ENCODE measurements at places on chromosomes 16 and 17. TPM values are rescaled to one million over a fixed set of nuclear protein-coding genes. Genes with fewer than 3 reads are reported as not detected.

- no peaks in the 10 kb centered on the region for H3K4me1 ChIP-seq
- H3K27ac ChIP-seq, result no peak overlapping the region
- H3K36me3 ChIP-seq, result no peaks in the 10 kb centered on the region
- H3K27me3 ChIP-seq, result no peaks in the 10 kb centered on the region
- DNase-seq, result no peak
- H3K4me3 ChIP-seq, result no peak overlapping the region
Measured at GRCh38 chr16:64307431-64307830, 814.4 kb downstream of the CDH11 start.

DNA sequence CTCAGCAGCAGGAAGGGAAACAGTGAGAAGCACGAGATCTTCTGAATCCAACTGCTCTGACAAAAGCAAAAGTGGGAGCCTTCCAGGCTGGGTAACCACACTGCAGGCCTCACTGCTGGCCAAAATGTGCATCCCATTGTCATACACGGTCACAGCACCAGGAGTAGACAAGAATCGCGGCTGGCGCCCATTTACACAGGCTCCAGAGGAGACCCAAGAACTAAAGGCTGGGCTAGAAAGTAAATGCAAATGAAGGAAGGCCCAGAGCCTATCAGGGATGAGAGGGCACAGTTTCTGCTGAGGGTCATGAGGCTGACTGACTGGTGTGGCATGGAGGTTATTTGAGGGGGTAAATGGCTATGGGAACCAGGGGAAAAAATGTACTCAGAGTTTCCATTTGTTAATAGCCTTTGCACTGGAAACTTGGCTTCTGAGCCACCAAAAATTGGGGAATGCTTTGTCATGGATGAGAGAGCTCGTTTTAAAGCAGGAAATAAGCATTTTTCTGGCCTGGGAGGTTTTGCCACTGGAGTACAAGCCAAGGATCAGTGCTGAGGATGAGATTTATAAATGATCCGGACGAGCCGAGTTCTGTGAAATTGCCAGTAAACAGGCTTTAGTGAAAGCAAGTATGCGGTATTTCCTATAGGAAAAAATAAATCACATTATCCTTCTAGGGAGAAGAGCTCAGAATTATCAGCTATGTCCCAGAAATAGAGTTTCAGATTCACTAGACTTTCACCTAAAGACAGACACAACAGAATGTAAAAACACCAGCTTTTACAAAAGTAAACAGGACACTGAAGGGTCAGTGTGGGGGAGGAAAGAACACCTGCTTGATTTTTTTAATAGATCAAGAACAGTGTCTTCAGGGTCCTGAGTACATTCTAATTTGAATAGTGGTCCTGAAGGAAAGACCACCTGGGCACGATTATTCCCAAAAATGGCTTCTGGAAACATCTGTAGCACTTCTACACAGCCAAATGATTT is 66.9 kb upstream of the GSG1L start:
- H3K27ac ChIP-seq, result peak overlapping the region; percentile 62
- H3K4me1 ChIP-seq, result no peaks in the 10 kb centered on the region
- H3K4me3 ChIP-seq, result no peak overlapping the region
- peaks cover 14% of the 10 kb centered on the region for H3K36me3 ChIP-seq

- H3K4me3 ChIP-seq, result no peak overlapping the region
- DNase-seq, result no peak
Measured at GRCh38 chr17:16129441-16130205, 85.7 kb downstream of the NCOR1 start.

The TBC1D3I gene
- not detected for total RNA-seq

DNA sequence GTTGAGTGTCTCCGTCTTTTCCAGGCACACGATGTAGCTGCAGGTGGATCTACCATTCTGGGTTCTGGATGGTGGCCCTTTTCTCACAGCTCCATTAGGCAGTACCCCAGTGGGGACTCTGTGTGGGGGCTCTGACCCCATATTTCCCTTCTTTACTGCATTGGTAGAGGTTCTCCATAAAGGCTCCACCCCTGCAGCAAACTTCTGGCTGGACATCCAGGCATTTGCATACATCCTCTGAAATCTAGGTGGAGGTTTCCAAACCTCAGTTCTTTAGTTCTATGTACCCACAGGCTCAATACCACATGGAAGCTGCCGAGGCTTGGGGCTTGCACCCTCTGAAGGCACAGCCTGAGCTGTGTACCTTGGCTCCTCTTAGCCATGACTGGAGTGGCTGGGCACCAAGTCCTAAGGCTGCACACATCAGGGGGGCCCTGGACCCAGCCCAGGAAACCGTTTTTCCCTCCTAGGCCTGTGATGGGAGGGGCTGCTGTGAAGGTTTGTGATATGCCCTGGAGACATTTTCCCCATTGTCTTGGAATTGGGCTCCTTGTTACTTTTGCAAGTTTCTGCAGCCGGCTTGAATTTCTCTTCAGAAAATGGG is 14.0 kb downstream of the ABCC1 start:
- no peaks in the 10 kb centered on the region for H3K36me3 ChIP-seq
- no peak for DNase-seq
- H3K4me3 ChIP-seq, result no peak overlapping the region
- peak overlapping the region; percentile 36 for H3K27ac ChIP-seq
- H3K27me3 ChIP-seq, result no peaks in the 10 kb centered on the region

- no peak for DNase-seq
- peaks cover 74% of the 10 kb centered on the region for H3K4me1 ChIP-seq
- H3K36me3 ChIP-seq, result no peaks in the 10 kb centered on the region
- peak overlapping the region; percentile 76 for H3K27ac ChIP-seq
Measured at GRCh38 chr17:81420769-81421462, 25.7 kb downstream of the BAHCC1 start.

GRCh38 chr17:42135664-42136653 is 13.4 kb downstream of the HSPB9 start:
- H3K36me3 ChIP-seq, result no peaks in the 10 kb centered on the region
- peak overlapping the region; percentile 66 for H3K27ac ChIP-seq
- H3K4me1 ChIP-seq, result peaks cover 56% of the 10 kb centered on the region
- DNase-seq, result peak; percentile 78
- H3K27me3 ChIP-seq, result no peaks in the 10 kb centered on the region

- H3K4me3 ChIP-seq, result peak overlapping the region; percentile 91
- H3K36me3 ChIP-seq, result peaks cover 6% of the 10 kb centered on the region
- DNase-seq, result no peak
- peaks cover 16% of the 10 kb centered on the region for H3K4me1 ChIP-seq
Measured at GRCh38 chr17:30292286-30292858, 628 bp upstream of the BLMH start.

- no peak overlapping the region for H3K27ac ChIP-seq
- H3K36me3 ChIP-seq, result no peaks in the 10 kb centered on the region
- DNase-seq, result no peak
- H3K27me3 ChIP-seq, result peaks cover 3% of the 10 kb centered on the region
- peaks cover 9% of the 10 kb centered on the region for H3K4me1 ChIP-seq
Measured at GRCh38 chr17:38583828-38584349, 21.9 kb downstream of the SRCIN1 start.

The ST6GALNAC2 gene
- total RNA-seq, result 9.4 TPM

DNA sequence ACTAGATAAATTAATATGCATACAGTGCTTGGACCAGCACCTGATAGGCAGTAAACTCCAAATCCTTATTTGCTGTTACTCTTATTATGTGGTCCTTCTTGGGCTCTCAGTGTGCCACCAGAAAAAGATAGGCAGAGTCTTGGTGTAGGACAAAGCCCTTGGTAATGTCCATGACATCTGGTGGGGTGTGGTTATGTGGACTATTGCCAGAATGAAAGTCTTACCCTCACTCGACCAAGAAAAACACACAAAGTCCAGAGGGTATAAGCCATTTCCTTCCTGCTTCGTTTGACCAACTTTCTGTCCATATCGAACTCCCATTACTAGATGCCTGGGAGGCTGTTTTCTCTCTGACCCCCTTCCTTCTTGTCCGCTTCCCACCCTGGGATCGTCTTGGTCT is 140.9 kb downstream of the UTP18 start:
- no peaks in the 10 kb centered on the region for H3K27me3 ChIP-seq
- no peak for DNase-seq
- H3K36me3 ChIP-seq, result no peaks in the 10 kb centered on the region
- H3K27ac ChIP-seq, result no peak overlapping the region
- no peaks in the 10 kb centered on the region for H3K4me1 ChIP-seq

GRCh38 chr16:62620275-62620674 is 584.0 kb upstream of the CDH8 start:
- H3K27me3 ChIP-seq, result no peaks in the 10 kb centered on the region
- H3K36me3 ChIP-seq, result no peaks in the 10 kb centered on the region
- no peak overlapping the region for H3K4me3 ChIP-seq
- H3K27ac ChIP-seq, result no peak overlapping the region
- no peak for DNase-seq

GRCh38 chr17:74280093-74280513 is 6.1 kb downstream of the DNAI2 start:
- H3K27ac ChIP-seq, result no peak overlapping the region

- no peaks in the 10 kb centered on the region for H3K36me3 ChIP-seq
- no peak overlapping the region for H3K4me3 ChIP-seq
- peak overlapping the region; percentile 62 for H3K27ac ChIP-seq
- peaks cover 14% of the 10 kb centered on the region for H3K4me1 ChIP-seq
- peak; percentile 37 for DNase-seq
- H3K27me3 ChIP-seq, result no peaks in the 10 kb centered on the region
Measured at GRCh38 chr17:60573236-60574051, 26.5 kb upstream of the PPM1D start.

DNA sequence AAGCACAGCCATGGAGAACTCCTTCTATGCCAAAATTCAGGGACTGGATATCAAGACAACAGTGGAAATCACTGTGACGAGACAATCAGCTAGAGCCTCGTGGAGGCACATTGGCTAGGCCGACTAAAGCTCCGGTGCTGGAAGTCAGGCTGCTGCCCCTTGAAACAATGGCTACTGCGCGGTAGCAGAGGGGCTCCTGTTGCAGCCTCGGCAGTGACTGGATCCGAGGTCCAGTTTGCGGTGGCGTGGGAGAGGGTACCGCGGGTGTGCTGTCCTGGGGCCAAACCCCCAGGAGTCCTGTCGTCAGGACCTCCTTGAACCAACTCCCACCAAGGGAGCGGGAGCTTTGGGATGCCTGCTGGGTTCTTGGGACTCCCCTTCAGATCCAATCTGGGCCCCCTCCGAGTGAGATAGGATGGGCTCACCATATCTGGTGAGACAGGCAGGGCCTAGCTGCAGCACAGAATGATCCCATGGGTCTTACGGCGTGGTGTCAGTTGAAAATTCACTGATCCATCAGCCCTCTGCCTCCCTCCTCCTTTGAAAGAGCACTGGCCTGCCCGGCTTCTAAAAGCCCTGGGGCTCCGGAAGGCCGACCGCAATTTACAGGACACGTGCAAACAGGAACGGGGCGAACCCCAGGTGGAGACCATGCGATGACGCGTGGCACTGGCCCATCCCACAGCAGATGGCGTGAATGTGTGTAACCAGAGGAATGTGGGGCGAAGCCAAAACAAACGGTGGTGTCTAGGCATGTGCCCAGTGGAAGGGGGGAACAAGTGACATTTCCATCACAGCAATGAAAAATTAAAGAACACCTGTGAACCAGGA is 15.8 kb upstream of the KCNJ18 start:
- H3K27me3 ChIP-seq, result no peaks in the 10 kb centered on the region
- H3K4me3 ChIP-seq, result no peak overlapping the region
- H3K4me1 ChIP-seq, result no peaks in the 10 kb centered on the region
- peak; percentile 65 for DNase-seq
- H3K27ac ChIP-seq, result no peak overlapping the region
- no peaks in the 10 kb centered on the region for H3K36me3 ChIP-seq

DNA sequence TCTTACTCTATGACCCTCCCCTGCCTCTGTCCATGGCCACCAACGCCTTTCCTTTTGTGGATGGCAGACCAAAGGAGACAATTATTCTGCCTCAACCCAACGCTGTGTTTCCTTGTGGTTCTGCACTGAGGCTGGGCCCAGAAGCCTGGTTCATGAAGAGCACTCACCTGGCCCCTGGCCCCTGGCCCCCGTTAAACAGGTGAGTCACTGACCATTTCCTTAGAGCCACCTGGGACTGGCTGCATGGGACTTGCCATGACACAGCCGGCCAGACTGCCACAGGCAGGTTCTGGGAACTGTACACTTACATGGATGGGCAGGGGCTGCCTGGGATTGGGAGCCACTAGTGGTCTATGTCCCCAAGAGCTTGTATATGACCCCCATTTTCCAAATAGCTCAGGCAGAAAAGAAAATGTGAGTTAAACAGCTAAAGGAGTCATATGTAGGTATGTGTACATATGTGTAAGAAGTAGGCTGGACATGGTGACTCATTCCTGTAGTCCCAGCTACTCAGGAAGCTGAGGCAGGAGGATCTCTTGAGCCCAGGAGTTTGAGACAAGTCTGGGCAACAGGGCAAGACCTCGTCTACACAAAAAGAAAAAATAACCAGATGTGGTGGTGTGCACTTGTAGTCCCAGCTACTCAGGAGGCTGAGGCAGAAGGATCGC is 181.9 kb upstream of the CACNG5 start:
- H3K36me3 ChIP-seq, result no peaks in the 10 kb centered on the region
- H3K4me1 ChIP-seq, result peaks cover 51% of the 10 kb centered on the region
- no peak for DNase-seq

GRCh38 chr16:72800524-72801161 is 247.3 kb downstream of the ZFHX3 start:
- H3K4me3 ChIP-seq, result no peak overlapping the region
- H3K36me3 ChIP-seq, result peaks cover 40% of the 10 kb centered on the region
- no peak for DNase-seq
- H3K4me1 ChIP-seq, result no peaks in the 10 kb centered on the region
- H3K27ac ChIP-seq, result no peak overlapping the region

DNA sequence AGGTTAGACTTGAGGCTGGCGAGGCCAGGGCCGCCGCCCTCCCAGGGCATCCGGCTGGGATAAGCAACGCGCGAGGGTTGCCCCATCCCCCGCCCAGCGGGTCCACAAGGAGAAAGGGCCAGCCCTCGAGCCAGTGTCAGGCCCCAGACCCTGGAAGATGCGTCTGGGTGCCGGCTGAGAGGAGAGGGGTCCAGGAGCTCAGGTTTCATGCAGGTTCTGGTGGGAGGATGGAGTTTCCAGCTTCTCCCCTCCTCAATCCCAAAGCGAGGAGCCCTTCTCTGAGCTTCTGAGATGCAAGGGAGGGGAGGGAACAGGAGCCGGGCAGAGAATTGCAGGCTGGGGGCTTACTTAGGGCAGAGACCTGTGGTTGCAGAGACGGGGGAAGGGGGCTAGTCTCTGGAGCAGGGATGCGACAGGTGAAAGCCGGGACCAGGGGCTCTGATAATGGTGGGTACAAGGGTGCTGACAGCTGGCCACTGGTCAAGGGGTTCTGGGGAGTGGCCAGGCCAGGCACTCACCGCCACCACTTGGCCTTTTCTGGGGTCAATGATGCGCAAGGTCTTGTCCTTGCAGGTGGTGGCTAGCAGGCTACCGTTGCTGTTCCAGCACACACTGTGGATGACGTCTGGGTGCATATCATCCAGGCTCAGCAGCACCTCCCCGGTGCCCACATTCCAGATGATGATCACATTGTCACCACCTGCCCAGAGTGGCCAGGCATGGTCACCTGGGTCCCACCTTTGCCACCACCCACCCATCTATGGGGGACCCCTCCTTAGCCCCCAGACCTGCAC is 4.2 kb downstream of the CORO6 start:
- no peaks in the 10 kb centered on the region for H3K36me3 ChIP-seq
- peak; percentile 63 for DNase-seq
- peak overlapping the region; percentile 65 for H3K27ac ChIP-seq
- no peaks in the 10 kb centered on the region for H3K27me3 ChIP-seq
- peaks cover 80% of the 10 kb centered on the region for H3K4me1 ChIP-seq

- H3K4me1 ChIP-seq, result no peaks in the 10 kb centered on the region
- no peak for DNase-seq
- H3K36me3 ChIP-seq, result no peaks in the 10 kb centered on the region
- H3K27me3 ChIP-seq, result no peaks in the 10 kb centered on the region
- no peak overlapping the region for H3K4me3 ChIP-seq
- H3K27ac ChIP-seq, result no peak overlapping the region
Measured at GRCh38 chr17:59496178-59496577, 69.2 kb upstream of the DHX40 start.

GRCh38 chr17:69405096-69405495 is 9.4 kb upstream of the MAP2K6 start:
- H3K4me1 ChIP-seq, result no peaks in the 10 kb centered on the region
- H3K36me3 ChIP-seq, result no peaks in the 10 kb centered on the region
- no peak overlapping the region for H3K4me3 ChIP-seq
- no peak for DNase-seq
